ENCODE measurements at places on chromosomes 12 and 14.

- peak; percentile 45 for DNase-seq
These were observed 832 bp upstream of the SYT1 start for GRCh38 chr12:78863482-78864402.

- peak; percentile 57 for DNase-seq
These were observed 126.9 kb upstream of the FGD4 start for GRCh38 chr12:32272465-32272864.

DNA sequence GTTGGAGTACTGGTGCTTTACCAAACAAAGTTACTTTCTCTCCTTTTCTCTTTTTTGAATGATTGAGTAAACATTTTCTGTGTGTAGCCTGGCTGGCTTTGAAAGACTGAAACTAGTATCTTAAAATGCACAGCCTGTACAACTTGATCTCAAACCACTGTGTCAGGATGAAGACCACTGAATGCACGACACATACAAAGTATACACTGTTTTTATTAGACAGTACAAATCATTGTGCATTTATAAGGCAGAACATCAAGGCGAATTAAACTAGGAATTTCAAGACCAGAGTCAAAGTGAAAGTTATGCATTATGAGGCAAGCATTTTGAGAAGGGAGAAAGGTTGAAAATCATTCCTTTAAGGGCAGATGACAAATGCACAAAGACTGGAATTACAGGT, 59.0 kb downstream of the PIWIL1 start:
- no peak for DNase-seq

GRCh38 chr14:68450391-68451120, 342.3 kb downstream of the ZFP36L1 start:
- no peak for DNase-seq

- no peak for DNase-seq
These were observed 16.3 kb downstream of the MSRB3 start for GRCh38 chr12:65294641-65295262.

DNA sequence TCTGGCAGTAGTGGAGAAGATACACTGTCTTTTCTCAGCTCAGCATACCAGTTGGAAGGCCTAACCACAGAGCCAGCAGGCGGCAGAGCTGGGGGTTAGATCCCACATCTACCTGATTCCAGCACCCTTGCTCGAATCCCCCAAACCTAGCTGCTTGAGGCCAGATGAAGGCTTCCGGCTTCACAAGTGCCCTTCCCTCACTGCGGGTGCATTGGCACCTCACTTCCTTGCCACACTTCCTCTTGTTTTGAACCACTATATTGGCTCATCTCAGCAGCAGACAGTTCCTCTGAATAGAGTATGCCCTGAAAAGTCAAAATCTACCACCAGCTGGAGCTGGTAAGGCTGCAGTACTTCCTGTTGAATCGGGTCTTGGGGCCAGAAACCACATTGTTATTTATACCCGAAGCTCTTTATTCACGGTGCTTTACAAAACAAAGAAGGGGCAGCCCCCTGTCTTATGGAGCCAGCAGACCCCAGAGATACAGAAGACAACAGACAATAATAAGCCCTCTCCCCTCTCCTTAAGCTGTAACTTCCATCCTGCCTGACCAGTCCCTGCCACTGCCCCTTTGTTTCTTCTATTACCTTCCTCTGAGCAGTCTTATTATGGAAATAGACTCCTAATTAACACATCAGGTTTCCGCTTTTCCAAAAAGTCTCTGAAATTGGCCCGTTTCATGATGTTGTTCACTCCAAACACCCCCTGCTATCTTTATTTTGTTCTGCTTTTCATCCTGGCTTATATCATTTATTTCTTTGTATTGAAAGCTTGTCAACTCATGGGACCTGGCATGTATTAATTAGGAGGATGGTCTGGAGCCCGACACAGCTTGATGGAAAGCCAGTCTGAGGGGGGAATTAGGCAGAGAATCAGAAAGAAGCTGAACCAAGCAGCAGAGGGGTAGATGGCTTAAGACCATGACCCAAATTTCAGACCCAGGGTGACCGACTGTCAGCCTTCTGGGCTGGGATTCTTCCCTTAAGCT, 233.5 kb downstream of the EFCAB11 start:
- no peak for DNase-seq

GRCh38 chr12:113273053-113273725, 51.9 kb downstream of the TPCN1 start:
- no peak for DNase-seq

GRCh38 chr12:123720141-123720814, 8.1 kb downstream of the ATP6V0A2 start:
- DNase-seq = peak; percentile 19

- DNase-seq = no peak
These were observed 1.3 kb downstream of the TRHDE start for GRCh38 chr12:72273499-72273837.

DNA sequence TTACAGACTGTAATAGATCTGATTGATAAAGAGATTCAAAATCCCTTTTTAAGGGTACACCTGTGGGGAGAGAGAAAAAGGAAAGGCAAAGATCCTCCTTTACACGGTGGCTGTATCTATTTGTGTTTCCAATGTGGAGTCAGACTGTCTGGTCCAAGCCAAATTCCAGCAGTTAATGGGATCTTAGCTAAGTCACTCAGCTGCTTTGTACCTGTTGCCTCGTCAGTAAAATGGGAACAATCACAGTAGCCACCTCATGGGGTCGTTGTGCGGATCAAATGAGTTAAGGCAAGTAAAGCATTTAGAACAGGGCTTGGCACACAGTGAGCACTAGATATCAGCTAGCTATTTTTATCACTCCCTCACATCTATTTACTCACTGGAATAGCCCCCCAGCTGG, 46.9 kb downstream of the EFCAB11 start:
- no peak for DNase-seq

- DNase-seq = no peak
These were observed 17.4 kb upstream of the CACNA2D4 start for GRCh38 chr12:1935700-1936378.

- DNase-seq = no peak
These were observed 59.8 kb upstream of the TBPL2 start for GRCh38 chr14:55500219-55500701.

DNA sequence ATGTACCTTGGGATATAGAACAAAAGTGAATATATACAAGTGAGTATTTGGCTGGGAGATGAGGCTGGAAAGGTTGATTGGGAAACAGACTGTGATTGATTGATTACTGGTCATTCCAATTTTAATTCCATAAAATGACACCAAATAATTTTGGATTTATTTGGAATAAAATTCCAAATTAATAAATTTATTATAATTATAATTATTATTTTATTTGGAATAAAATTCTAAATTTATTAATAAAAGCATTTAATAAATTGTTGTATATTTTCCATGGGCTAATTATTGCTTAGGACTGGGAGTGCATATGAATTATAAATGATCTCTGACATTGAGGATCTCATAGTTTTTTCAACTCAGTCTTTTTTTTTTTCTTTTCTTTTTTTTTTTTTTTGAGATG, 51.7 kb downstream of the KANSL2 start:
- no peak for DNase-seq

DNA sequence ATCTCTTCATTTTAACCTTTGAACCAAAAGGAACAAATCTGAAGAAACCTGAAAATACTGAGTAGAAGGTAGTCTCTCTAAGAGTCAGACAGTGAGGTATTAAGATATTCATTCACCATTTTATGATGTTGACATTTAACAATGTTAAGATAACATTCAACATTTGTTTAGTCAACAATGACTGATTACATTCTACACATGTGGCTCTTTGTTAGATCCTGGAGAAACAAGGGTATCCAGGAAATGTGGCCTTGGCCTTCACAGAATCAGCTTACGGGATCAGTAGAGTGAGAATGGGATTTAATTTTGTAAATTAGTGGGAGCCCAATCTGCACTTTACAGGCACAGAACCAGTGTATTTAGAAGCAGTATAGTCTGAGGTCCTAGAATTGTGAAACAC, 355.5 kb downstream of the KCNH5 start:
- no peak for DNase-seq

DNA sequence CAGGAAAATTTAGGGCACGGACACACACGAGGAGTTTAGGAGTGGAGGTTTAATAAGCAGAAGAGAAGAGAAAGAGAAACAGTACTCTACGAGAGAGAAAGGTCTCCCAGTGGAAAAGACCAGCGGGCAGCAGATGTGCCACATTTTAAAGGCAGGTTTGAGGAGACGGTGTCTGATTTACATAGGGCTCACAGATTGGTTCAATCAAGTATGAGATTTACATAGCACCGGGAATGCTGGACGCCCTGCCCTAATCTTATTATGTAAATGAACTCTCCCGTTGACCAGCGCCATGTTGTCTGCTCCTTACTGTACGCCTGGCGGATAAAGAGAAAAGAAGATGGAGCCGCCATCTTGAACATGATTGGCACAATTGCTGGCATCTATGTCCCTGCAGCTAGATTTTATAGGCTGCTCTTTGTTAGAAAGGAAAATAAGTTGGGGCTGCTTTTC, 17.9 kb downstream of the NFKBIA start:
- DNase-seq = no peak

DNA sequence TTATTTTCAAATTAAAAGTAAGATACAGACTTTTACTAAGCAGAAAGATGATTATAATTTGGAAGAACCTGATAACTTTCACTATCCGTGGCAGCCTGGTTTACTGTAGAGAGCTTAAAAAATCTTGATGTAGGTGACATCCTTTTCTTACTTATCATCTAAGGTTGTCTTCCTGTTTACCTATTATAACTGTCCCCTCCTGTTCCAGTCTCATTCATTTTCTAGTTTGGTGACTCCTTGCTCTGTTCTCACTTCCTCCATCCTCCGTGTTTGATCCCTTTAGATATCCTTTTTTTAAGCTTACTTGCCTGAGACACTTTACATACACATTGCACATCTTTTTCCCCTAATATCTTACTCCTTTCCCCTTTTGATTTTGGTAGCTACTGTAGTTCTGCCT, 27.5 kb downstream of the CCDC91 start:
- DNase-seq = no peak

DNA sequence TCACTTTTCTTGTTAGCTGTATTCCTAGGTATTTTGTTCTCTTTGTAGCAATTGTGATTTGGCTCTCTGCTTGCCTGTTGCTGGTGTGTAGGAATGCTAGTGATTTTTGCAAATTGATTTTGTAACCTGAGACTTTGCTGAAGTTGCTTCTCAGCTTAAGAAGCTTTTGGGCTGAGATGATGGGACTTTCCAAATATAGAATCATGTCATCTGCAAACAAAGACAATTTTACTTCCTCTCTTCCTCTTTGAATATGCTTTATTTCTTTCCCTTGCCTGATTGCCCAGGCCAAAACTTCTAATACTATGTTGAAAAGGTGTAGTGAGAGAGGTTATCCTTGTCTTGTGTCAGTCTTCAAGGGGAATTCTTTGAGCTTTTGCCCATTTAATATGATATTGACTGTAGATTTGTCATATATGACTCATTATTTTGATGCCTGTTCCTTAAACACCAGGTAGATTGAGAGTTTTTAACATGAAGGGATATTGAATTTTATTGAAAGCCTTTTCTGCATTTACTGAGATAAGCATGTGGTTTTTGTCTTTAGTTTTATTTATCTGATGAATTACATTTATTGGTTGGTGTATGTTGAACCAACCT, 26.7 kb downstream of the CLECL1 start:
- no peak for DNase-seq

DNA sequence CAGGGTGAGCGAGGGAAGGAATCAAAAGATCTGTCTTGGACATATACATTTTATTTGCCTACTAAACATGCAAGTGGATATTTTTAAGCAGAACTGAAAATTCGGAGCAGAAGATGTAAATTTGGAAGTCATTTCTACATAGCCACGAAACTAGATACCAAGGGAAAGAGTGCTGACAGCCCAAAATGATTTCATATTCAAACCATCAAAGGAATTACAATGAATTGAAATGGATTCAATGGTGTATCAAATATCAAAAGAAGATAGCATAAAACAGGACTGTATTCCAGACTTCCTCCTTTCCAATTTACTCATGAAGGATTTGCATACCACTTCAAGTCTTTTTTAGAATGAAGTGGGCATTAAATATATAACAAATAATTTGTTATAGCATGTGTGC, 313.5 kb upstream of the KITLG start:
- DNase-seq = no peak

DNA sequence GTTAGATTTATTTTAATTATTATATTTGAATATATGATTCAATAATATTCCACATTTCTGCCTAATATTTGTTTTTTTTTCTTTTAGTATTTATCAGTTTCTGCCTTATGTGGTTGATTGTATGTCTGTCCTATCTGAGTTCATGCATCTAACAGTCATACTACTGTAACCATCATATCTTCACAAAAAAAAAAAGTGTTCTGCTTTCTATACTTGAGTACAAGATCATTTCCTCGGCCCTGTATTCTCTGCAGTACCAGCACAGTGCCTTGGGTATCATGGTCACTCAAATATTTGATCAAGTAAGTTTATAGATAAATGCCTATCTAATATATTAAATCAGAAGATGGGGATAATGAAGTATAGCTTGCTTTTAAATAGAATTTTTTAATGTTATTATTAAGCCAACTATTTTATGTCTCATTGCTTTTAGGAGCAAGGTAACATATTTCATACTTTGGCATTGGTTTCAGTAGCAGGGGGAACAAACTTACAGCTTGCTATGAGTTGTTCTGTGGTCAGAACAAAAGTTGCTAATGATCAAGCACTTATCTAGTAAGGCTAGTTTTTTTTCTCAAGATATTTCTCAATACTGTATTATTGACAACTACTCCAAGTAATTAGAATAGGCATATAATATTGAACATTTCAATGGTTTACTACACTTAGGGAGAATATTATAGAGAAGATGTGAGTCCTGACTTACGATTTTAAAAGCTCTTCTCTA, 290.5 kb upstream of the FBXO33 start:
- no peak for DNase-seq

- no peak for DNase-seq
These were observed 452 bp downstream of the NGDN start for GRCh38 chr14:23469906-23470403.

GRCh38 chr14:38138473-38139138, 69.1 kb upstream of the SSTR1 start:
- no peak for DNase-seq

DNA sequence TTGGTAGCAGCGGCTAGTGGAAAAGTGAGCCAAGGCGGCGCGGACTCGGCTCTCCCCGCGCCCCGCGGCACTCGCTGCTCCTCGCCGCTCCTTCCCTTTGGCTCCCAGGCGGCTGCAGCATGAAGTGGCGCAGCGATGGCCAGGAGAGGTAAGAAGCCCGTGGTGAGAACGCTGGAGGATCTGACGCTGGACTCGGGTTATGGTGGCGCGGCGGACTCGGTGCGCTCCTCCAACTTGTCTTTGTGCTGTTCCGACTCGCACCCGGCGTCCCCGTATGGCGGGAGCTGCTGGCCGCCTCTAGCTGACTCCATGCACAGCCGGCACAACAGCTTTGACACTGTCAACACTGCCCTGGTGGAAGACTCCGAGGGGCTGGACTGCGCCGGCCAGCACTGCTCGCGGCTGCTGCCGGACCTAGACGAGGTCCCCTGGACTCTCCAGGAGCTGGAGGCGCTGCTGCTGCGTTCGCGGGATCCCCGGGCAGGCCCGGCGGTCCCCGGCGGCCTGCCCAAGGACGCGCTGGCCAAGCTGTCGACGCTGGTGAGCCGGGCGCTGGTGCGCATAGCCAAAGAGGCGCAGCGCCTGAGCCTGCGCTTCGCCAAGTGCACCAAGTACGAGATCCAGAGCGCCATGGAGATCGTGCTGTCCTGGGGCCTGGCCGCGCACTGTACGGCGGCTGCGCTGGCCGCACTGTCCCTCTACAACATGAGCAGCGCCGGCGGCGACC, 225.6 kb upstream of the CRY1 start:
- DNase-seq = no peak

GRCh38 chr12:119668324-119668841, 450 bp downstream of the PRKAB1 start:
- DNase-seq = no peak

Data from renal cortical epithelial cell (primary cell).